ENCODE measurements at places on chromosomes 12 and 14.
A peak's percentile ranks its signal among the peaks of the same experiment; 100 is the strongest.

DNA sequence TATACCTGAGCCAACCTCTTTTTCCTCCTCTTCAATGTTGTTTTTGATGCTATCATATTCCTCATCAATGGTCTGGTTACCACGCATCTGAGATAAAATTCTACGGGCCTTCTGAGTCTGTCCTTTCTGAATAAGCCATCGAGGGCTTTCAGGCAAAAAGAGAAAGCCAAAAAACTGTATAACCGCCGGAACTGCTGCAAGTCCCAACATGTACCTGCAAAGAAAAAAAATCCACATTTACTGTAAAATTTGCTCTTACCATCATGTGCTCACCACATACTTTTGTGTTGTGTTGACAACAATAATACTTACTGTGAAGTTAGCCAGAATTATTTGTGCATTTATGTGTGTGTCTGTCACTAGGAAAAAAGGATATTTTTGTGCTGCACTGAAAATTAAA, 77.6 kb downstream of the SLC2A13 start:
- no peak for DNase-seq

DNA sequence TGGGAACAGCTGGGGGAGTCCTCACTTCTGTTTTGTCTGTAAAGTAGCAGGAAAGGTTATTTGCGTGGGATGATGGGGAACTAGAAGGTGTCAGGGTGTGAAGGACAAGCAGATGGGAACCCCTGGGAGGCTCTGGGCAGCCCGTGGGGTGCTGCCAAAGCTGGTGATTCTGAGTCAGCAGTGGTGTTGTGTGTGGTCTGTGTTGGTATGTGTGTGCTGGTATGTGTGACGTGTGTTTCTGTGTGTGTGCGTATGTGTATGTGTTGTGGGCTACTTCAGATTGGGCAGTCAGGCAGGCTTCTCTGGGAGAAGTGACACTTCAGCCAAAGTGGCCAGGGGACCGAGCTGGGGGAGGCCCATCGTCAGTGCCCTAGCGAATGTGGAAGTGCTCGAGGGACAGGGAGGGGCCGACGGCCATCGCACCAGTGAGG, 15.3 kb upstream of the BDKRB2 start:
- DNase-seq, result no peak

DNA sequence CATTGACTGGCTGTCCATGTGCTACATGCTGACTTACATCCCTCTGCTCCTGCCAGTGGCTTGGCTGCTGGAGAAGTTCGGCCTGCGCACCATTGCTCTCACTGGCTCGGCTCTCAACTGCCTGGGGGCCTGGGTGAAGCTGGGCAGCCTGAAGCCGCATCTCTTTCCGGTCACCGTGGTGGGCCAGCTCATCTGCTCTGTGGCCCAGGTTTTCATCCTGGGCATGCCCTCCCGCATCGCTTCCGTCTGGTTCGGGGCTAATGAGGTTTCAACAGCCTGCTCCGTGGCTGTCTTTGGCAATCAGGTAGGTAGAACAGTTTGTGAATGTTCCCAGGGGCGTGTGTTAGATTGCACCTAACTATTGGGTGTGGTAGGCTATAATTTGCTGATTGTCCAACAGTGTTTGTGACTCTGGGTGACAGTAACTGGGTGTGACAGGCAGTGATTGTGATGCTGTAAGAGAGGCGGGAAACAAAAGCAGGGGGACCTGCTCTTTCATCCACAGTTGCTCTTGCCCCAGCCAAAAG, 981 bp downstream of the FLVCR2 start:
- no peak for DNase-seq

DNA sequence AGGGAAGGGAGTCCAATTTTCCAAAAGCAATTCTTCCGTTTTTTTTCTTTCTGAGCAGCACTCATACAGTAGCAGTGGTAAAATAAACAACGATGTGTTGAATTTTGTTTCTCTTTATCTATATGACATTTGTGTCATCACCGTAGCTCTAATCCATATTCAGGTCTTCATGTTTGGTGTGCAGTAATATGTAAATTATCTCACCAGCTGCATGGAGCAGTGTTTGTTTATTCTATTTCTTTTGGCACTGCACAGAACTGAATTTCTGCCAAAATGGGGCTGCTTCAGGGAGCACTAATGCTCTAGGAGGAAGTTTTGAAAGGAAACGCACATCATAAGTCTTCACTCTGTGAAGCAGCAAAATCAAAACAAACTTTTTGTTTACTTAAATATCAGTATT, 130.0 kb upstream of the NPAS3 start:
- DNase-seq, result peak; percentile 74

DNA sequence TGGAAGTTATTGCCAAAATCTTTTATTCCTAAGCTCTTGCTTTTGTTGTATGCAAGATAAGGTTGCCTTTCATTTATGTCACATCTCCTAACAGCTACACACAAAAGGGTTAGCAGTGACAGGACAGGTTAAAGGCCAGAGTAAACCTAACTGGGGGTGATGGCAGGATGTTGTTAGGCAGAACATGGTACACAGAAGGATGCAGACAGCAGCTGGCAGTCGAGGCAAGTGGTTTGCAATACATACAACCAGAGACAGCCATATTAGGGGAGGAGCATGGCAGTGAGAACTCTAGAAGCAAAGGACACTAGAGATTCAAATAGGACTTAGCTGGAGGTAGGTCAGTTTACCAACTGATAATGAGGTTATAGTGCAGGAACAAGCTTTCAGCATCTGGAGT, 2.7 kb upstream of the ABCD2 start:
- DNase-seq, result no peak

Data from NCI-H1105 (cell line).